Tracheal epithelial cell (primary cell): ENCODE measurements at places on chromosomes 7 and 10. TPM values are rescaled to one million over a fixed set of nuclear protein-coding genes. Genes with fewer than 3 reads are reported as not detected.

Gene ZNF365
- 0.85 and 3.4 TPM in 2 replicates for total RNA-seq

Gene NRCAM
- 0.64 and 17.8 TPM in 2 replicates for total RNA-seq

Gene GIMAP6
- under 0.01 TPM in 2 replicates for total RNA-seq

Gene MCM7
- 21.3 and 34.5 TPM in 2 replicates for total RNA-seq

Gene RHOBTB1
- total RNA-seq, result 7.2 and 8.9 TPM in 2 replicates

Gene BMPR1A
- 39.0 TPM in 2 replicates for total RNA-seq

Gene EBF3
- total RNA-seq, result not detected in 2 replicates

Gene LIPK
- total RNA-seq, result 0.43 and 0.48 TPM in 2 replicates

Gene VSTM2A
- not detected in 2 replicates for total RNA-seq

Gene NOBOX
- total RNA-seq, result not detected in 2 replicates

Gene MAP3K8
- total RNA-seq, result 5.1 and 10.8 TPM in 2 replicates
